AG20443 (cell line): ENCODE measurements at places on chromosomes 4 and X.

- DNase-seq, result no peak
Measured at GRCh38 chrX:118632862-118633261, 94.5 kb upstream of the IL13RA1 start.

DNA sequence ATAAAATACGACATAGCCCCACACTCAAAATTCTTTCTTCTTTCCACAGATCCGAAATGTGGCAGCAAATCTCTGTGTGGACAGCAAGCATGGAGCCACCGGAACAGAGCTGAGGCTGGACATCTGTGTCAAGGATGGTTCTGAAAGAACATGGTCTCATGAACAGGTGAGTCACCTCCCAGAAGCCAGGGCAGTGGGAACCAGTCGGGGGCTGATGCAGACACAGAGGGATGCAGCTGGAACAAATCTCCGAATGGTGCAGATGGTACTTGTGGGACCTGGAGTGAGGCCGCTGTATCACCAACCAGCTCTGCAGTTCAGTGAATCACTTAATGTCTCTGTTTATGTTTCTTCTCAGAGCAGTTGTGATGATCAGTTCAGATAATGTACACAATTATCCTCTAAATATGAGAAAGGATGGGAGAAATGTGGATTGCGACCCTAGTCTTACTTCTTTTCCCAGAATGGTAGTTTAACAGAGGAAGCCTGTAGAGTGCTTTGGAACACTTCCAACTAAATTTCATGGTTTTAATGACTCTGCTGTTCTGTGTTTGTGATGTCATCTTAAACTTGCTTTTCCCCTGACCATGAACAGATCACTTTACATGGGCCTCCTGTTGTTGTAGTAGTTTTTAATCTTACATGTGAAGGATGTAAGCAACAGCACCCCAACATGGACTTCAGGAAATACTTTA, 159.3 kb upstream of the GALNT7 start:
- no peak for DNase-seq

DNA sequence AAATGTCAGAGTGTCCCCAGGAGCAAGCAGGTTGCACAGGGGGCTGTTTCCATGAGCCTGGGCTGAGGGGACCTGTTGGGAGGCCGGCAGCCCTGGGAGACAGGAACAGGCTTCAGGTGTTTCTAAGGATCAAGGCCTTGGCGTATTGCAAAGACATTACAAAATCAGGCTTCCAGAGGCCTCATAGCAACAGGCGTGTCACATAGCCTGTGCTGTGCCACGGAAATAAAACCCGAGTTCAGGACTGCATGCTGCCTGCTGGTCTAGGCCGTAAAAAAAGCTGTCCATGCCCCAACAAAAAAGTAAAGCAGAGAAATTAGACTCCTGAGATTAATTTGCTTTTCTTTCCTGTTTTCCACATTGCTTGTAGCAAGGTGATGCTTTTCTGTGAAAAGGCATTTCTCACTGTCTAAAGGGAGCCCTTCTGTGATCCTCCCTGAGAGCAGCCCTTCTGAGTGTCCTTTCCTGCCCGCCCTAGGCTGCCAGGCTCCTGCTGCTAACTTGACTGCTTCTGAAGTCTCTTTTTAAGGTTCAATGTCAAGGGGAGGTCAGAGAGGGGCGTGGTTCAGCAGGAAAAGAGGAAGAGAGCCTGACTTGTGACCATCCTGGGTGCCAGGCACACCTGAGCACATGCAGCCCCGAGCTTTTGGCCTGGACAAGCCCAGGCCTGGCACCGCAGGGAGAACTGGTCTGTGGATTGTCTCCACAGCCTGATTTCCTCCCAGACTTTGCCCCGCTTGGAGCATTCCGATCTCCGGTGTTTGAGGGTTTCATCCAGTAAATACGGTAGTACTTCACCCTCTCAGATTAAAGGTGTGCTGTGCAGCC, 21.3 kb downstream of the SHROOM2 start:
- no peak for DNase-seq

DNA sequence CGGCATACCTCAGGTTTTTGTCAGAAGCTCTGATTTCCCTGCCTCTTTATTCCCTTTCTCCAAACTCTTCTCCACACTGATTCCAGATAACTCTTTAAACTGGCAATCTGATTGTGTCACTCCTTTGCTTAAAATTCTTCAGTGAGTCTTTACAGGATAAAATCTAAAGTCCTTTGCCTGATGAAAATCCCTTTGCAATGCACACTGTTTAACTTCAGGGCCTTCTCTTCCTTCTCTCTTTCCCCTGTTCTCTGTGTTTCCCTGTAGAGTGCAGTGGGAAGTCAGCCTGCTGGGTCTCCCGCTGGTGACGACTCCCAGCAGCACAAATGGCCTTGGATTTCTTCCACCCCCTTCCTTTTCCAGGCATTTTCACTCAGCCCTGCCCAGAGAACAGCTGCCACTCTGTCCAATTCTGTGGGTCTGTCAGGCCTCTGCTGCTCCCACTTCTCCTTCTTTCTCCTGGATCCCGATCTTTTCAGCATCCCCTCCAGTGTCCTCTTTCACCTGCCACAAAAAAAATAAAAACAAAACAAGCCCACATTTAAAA, 189.9 kb upstream of the NWD2 start:
- DNase-seq, result no peak

GRCh38 chrX:115344885-115345614, 55.5 kb downstream of the LUZP4 start:
- DNase-seq, result peak; percentile 86

DNA sequence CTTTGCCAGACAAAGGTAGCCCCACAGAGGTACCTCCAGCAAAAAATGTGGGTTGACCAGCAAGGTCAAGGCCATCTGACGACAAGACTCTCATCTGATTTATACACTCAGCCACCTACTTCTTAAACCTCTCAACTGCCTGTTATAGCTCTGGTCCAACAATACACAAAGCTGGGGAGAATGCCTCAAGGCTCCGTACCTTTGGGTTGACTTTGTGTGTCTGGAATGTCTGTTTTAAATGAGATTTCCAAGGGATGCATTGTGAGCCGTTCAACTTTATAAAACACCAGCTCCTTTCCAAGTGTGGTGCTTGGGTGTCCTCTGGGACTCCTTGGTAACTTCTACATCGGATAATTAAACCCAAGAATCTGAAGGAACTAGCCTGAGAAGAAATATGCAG, 167.0 kb upstream of the RPL34 start:
- no peak for DNase-seq

GRCh38 chr4:152970102-152970820, 34.1 kb downstream of the FHDC1 start:
- DNase-seq, result no peak

- no peak for DNase-seq
Measured at GRCh38 chrX:44183329-44183728, 160.1 kb downstream of the EFHC2 start.

DNA sequence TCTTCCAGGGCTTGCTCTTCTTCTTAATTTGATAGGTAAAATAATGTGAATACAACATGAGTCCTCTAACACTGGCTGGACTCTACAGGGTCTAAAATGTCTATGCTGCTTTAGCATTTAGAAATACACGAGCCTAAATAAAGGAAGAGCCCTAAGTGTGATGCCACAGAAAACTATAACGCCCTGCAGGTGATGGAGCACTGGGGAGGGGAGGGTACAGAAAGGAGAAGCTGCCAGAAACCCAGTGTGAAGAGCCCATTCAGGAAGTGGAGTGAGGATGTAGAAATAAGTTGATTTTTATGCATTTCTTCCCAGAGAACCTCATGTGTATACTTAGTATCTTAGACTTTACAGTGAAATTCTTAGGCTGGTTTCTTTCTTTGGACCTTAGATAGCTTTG, 83.4 kb downstream of the TNIP2 start:
- DNase-seq, result no peak
